Activated T-cell treated with anti-CD3 and anti-CD28 coated beads for 48 hours (primary cell): ENCODE measurements at places on chromosomes 5 and 9.
A peak's percentile ranks its signal among the peaks of the same experiment; 100 is the strongest.

DNA sequence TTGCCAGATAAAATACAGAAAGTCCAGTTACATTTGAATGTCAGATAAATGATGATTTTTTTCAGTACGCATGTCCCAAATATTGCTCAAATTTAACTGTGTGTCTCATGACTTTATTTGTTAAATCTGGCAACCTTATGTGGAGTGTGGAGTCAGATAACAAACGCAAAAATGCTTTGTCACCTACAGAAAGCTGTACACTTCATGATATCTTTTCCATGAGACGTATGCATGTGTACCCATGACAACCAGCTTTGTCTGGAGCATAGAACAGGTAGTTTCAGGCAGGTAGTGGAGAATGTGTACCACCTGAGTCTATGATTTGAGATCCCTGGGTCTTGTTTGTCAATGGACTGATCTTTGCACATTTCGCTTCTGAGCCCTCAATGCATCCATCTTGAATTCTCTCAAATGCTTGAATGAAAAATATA lies 105.5 kb upstream of the CPEB4 start:
- DNase-seq: no peak

GRCh38 chr5:158942217-158942616 lies 157.5 kb downstream of the EBF1 start:
- no peak for DNase-seq

- DNase-seq: no peak
These were observed 518.1 kb downstream of the AGTPBP1 start for GRCh38 chr9:85223506-85224125.

DNA sequence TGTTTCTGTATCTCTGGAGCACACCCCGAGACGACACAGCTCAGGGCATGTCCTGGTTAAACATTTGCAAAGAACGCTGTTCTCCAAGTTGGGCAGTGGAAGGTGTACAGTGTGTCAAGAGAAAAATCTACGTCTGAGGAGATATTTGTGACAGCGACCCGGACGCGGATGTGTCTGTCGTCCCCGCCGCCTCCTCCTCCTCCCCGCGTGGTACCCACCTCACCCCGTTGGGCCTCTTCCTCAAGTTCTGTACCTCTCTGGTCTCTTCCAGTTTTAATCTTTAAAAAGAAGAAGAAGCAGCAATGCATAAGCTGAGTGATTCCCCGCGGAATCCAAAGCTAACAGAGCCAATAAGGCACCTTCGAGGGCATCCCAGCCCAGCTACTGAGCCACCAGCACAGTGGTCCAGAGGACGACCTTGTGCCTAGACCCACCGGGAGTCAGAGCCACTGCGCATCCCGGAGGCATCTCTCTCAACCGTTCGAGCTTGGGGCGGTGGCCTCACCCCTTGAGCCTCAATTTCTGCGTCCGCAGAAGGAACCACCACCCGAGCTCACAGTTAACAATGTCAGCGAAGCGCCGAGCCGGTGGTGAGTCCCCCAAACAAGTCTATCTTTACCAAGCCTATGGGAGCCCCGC lies 467 bp downstream of the C9orf78 start:
- DNase-seq: no peak

- no peak for DNase-seq
These were observed 108.9 kb upstream of the SPRY4 start for GRCh38 chr5:142433526-142434321.

- DNase-seq: no peak
These were observed 95.4 kb upstream of the DAB2 start for GRCh38 chr5:39520232-39520572.

- no peak for DNase-seq
These were observed 182.8 kb upstream of the SLC27A6 start for GRCh38 chr5:128782446-128782845.

DNA sequence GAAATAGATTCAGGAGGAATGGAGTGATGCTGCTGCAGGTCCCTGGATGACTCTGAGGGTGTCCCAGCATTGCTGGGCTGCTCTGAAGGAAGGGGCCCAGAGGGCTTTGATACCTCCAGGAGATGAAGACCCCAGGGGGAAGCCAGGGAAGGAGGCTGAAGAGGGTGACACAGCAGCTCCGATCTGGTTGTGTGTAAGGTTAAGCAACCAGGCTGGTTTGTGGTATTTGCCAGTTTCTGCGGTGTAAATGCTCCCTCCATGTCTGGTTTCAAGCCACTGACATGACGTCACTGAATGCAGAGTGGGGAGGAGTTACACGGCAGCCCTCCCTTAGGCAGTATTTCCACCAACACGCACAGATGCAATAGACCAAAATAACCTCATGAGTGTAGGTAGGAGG lies 40.0 kb upstream of the ORM1 start:
- DNase-seq: peak; percentile 15

- DNase-seq: no peak
These were observed 115.6 kb downstream of the TRPM6 start for GRCh38 chr9:74772121-74772520.

- no peak for DNase-seq
These were observed 167.9 kb upstream of the BRINP1 start for GRCh38 chr9:119537138-119537537.

DNA sequence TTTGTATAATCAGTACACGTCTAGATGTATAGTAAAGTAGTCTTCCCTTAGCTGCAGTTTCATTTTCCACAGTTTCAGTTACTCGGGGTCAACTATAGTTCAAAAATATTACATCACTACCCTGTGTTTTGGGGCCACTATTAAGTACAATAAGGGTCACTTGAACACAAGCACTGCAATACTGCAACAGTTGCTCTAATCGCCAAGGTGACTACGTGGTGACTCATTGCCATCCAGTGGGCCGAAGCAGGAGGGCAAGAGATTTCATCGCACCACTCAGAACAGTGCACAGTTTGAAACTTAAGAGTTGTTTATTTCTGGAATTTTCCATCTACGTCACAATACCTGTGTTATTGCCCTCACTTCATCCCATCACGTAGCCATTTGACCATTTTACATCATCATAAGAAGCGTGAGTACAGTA lies at the start of gene ARL14EPL:
Gene ARL14EPL (plus strand): TSS at position 379 of the 424 bp plus-strand sequence. CDS start 18,994 bp downstream, outside the sequence.
- DNase-seq: no peak

DNA sequence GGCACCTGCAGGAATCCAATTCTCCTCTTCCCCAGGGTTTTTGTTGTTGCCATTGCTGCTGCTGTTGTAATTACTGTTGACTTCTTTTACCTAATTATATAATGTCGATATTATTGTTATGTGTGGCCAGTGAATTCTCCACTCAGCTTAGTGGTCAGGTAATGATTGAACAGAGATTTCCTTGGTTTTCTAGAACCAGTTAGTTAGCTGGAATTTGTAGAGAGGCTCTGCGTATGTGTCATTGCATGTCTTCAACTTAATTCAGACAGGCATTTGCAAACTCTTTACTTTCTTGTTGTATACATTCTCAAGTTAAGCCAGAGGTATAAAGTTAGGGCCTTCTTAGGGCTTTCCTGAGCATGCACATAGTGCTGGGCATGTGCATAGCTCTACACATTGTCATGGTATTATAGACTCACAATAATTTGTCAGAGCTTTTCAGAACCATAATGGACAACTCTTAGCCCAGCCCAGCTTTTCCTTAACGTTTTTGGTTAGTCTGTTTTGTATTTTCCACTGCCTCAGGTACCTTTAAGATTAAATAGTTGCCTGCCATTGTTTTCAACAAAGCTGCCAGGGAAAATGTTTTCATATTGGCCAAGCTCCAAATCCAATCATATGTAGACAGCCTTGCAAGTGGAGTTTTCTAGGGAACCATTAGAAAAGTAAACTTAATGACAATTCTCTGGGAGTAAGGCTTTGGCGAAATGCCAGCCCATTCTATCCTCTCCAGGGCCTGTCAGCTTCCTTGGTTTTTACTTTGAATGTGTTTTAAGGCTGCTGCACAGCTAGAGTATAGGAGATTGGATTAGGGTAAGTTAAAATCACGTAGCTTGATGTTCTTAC lies 68.1 kb downstream of the UBE2R2 start:
- no peak for DNase-seq

GRCh38 chr9:127494304-127494702 lies 43.0 kb downstream of the LRSAM1 start:
- DNase-seq: no peak

DNA sequence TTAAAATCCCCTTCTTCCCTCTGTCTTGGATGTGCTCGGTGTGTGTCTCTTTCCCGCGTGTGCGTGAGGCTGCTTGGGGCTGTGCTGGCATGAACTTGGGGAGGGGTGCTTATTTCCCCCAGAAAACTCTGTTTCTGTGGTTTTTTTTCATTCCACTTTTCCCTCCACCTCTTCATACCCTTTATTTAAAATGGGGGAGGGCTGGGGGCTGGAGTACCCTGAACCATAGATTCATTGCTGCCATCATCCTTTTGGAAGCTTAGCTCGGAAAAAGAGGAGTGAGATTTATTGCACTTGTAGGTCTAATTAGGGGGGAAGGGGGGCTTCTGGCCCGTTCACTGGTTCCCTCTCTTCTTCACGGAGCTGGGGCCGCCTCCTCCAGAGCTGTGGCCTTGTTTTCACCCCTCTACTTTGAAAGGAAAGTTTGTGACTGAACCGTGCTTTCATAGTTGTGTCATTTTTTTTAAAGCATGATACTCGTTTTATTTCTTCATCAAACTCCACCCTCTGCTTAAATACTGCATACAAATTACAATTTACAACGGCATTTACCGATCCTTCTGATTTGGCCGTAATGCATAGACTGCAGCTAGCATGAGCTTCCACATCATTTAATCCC lies 2.9 kb downstream of the NR2F1 start:
- DNase-seq: no peak

DNA sequence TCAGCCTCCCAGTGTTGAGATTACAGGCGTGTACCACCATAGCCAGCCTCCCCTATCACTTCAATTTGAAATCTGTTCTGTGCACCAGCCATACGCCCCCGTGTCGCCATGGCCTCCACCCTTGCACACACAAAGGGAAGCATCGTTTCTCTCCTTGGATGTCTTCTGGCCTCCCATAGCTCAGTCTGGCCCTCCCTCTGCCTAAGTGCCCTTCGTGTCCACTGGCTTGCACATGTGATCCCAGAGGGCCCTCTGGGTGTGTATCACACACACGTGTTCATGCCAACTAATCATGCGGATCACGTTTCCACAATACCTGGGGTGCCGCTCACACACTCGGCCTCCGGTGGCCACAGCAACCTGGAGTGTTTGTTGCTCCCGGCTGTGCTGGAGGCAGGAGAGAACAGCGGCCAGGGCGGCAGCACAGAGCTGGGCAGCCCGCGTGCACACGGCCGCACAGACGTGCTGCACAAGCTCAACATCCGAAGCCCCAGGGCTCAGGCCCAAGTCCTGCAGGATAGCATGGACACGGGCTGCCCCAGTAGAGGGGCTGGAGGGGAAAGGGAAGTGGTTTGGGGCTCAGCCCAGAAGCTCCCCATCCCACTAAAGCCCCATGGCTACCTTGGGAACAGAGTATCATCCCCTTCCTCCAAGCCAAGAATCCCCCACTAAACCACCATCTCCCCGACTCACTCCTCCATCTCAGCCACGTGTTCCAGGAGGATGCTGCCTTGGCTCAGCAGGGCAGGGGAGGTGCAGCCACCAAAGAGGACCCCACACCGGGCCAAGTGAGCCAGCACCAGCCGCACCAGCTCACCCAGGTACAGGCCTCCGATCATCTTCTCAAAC lies 10.9 kb downstream of the HK3 start:
- DNase-seq: no peak

DNA sequence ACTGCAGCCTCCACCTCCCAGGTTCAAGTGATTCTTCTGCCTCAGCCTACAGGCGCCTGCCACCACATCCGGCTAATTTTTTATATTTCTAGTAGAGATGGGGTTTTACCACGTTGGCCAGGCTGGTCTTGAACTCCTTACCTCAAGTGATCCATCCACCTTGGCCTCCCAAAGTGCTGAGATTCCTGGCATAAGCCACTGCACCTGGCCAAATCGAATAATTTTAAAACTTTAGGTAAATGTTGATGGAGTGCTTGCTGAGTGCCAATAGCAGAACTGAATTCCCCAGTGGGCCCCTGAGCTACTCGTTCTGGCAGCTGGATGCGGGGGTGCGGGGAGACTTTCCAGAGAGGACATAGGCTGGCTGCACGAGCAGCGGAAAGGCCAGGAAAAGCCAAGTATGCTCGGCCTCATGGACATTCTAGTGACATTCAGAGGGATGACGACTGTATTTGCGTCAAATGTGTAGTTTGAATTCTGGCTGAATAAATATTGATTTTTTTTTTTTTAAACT lies 16.8 kb downstream of the TRAF2 start:
- DNase-seq: no peak

DNA sequence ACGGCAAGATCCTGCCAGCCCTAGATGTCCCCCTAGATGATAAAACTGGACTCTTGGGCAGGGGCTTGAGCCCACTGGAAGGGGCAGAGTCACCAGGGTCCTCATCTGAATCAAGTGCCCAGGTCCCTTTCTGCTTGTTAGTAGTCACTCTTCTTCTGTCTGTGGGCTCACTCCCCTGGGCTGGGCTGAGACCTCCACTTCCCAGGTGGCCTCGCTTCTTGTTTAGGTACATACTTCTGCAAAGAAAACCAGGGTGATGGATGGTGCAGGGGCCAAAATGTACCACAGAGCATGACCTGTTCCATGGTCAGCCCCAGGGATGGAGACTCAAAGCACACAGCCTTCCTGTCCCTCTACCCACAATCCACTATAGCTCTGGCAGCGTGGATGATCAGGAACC lies 845 bp upstream of the SLC46A2 start:
- DNase-seq: no peak

GRCh38 chr5:55600497-55601203 lies 65.9 kb upstream of the PLPP1 start:
- no peak for DNase-seq

DNA sequence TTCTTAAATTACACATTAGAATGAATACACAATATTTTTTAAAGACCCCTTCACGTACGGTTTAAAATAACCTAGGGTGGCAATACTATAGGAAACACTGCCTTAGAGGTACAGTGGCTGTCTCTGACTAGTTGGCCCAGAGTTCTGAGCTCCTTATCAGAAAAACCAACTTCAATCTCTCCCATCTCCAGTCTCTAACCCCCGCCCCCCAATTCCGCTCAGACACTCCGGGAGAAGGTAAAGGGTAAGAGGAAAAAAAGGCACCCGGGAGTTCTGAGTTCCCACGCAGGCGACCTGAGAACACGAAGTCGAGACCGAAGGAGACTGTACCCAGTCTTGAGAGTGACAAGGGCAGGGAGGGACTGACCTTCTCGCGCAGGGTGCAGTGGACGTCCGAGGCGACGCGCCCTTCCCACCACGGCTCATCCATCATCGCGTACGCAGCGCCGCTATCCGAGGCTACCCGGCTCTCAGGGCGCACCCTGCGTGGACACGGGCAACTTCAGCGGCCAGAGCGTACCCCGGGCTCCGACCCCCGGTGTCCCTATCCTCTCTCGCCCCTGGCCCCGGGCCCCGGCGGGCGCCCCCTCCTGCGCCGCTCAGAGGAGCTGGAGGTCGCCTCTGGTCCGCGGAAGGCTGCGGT lies 752 bp downstream of the CCNJL start:
- DNase-seq: no peak

GRCh38 chr5:96374653-96375052 lies 58.4 kb downstream of the PCSK1 start:
- DNase-seq: peak; percentile 8

GRCh38 chr9:115687356-115687755 lies 466.2 kb upstream of the PAPPA start:
- DNase-seq: no peak
